ENCODE measurements at places on chromosomes 4 and X.

DNA sequence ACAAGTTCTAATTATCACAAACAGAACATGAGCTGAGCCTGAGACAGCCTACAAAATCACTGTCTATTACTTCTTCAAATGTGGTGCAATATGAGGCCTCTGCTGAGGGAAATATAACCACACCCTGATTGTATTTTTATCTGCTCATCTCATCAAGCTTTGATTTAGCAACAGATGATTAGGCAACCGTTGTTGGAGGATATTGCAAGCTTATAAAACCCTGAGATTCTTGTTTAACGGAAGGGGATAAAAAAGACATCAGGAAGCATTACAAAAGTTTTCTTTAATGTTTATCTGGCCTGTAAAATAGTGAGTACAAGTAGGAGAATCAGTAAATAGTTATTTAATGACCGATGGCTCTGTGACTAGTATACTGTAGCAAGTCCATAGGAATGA lies 108.5 kb downstream of the ZNF330 start:
- no peak overlapping the region for H3K4me3 ChIP-seq
- H3K4me1 ChIP-seq, result peaks cover 2% of the 10 kb centered on the region
- no peaks in the 10 kb centered on the region for H3K27me3 ChIP-seq
- no peaks in the 10 kb centered on the region for H3K36me3 ChIP-seq
- H3K27ac ChIP-seq, result no peak overlapping the region
- DNase-seq, result no peak

GRCh38 chrX:131792789-131793462 lies 230.2 kb upstream of the STK26 start:
- H3K36me3 ChIP-seq, result peaks cover 11% of the 10 kb centered on the region
- H3K27ac ChIP-seq, result no peak overlapping the region
- no peak overlapping the region for H3K4me3 ChIP-seq
- no peaks in the 10 kb centered on the region for H3K27me3 ChIP-seq

- H3K27me3 ChIP-seq, result no peaks in the 10 kb centered on the region
- no peak overlapping the region for H3K27ac ChIP-seq
- no peak for DNase-seq
- no peaks in the 10 kb centered on the region for H3K36me3 ChIP-seq
- H3K4me1 ChIP-seq, result peaks cover 21% of the 10 kb centered on the region
These were observed 52.1 kb downstream of the LEF1 start for GRCh38 chr4:108116423-108117168.

- H3K27ac ChIP-seq, result no peak overlapping the region
- H3K27me3 ChIP-seq, result no peaks in the 10 kb centered on the region
- H3K4me1 ChIP-seq, result no peaks in the 10 kb centered on the region
- H3K36me3 ChIP-seq, result no peaks in the 10 kb centered on the region
These were observed 77.5 kb downstream of the HCCS start for GRCh38 chrX:11188664-11189063.

GRCh38 chr4:80221161-80221560 lies 23.9 kb downstream of the PRDM8 start:
- no peaks in the 10 kb centered on the region for H3K4me1 ChIP-seq
- H3K27me3 ChIP-seq, result no peaks in the 10 kb centered on the region
- no peaks in the 10 kb centered on the region for H3K36me3 ChIP-seq
- H3K4me3 ChIP-seq, result no peak overlapping the region
- peak; percentile 43 for DNase-seq
- H3K27ac ChIP-seq, result no peak overlapping the region

DNA sequence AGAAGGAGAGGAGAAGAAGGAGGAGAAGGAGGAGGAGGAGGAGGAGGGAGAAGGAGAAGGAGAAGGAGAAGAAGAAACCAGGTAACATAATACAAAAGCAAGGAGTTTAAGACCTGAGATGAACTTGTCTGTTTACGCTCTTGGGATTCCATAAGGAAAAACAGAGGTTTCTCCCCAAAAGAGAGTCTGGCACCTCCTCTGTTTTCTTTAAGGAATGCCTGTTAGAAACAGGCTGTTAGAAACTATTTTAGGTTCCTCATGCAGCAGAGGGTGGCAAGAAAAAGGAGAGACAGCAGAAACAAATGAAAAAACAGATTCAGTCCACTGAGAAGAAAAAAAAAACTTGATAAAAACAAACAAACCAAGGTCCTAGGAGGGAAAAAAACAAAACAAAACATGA lies 10.3 kb upstream of the FHDC1 start:
- no peak overlapping the region for H3K27ac ChIP-seq
- no peak overlapping the region for H3K4me3 ChIP-seq
- H3K27me3 ChIP-seq, result no peaks in the 10 kb centered on the region
- DNase-seq, result no peak
- no peaks in the 10 kb centered on the region for H3K4me1 ChIP-seq
- no peaks in the 10 kb centered on the region for H3K36me3 ChIP-seq

- no peaks in the 10 kb centered on the region for H3K36me3 ChIP-seq
- DNase-seq, result no peak
- no peak overlapping the region for H3K27ac ChIP-seq
- no peaks in the 10 kb centered on the region for H3K4me1 ChIP-seq
- no peaks in the 10 kb centered on the region for H3K27me3 ChIP-seq
These were observed 103.5 kb downstream of the RPA4 start for GRCh38 chrX:96987228-96987627.

- peaks cover 8% of the 10 kb centered on the region for H3K36me3 ChIP-seq
- H3K27me3 ChIP-seq, result no peaks in the 10 kb centered on the region
- DNase-seq, result no peak
- H3K4me3 ChIP-seq, result no peak overlapping the region
These were observed 8.4 kb downstream of the NDUFA1 start for GRCh38 chrX:119880076-119880475.
